ENCODE measurements at places on chromosomes 13 and 19. TPM values are rescaled to one million over a fixed set of nuclear protein-coding genes. Genes with fewer than 3 reads are reported as not detected.

DNA sequence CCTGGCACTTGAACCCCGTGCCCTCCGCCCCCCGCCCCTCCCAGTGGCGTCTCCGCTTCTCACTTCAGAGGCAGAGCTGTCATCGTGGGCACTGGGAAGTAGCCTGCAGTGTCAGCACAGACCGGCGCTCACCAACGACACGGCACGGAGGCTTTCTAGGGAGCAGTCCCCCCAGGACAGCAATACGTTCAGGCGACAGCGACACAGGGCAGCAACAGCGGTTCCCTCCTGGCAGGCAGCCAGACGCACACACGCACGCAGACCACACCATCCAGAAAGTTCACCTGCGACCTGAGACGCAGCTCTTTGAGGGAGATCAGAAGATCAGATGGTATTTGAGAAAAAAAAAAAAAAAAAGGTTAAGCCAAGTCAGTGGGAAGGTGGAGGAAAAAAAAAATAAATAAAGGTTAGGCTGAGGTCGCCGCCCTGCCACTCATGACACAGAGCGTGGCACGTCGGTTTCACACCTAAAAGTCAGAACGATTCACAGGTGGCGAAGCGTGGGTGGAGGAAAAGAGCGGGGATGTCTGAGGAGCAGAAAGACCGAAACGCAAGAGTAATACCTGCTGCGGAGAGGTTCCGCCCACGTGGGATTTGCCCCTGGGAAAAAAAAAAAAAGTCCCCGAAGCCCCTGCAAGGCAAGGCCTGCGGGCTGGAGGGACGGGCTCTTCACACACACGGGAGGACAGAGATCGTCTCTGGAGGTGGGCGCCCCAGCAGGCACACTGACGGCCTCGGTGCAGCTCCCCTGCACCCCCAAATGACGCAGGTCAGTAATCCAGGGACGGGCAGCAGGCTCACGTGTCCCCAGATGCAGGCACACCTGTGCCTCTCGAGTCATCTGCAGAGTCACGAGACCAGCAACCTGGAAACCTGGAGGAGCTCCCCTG, 94.5 kb downstream of the GNG7 start:
- no peak for DNase-seq

The CCDC169 gene
- 0.69 TPM for total RNA-seq

GRCh38 chr13:79560954-79561353, 80.0 kb downstream of the NDFIP2 start:
- peak; percentile 55 for DNase-seq

DNA sequence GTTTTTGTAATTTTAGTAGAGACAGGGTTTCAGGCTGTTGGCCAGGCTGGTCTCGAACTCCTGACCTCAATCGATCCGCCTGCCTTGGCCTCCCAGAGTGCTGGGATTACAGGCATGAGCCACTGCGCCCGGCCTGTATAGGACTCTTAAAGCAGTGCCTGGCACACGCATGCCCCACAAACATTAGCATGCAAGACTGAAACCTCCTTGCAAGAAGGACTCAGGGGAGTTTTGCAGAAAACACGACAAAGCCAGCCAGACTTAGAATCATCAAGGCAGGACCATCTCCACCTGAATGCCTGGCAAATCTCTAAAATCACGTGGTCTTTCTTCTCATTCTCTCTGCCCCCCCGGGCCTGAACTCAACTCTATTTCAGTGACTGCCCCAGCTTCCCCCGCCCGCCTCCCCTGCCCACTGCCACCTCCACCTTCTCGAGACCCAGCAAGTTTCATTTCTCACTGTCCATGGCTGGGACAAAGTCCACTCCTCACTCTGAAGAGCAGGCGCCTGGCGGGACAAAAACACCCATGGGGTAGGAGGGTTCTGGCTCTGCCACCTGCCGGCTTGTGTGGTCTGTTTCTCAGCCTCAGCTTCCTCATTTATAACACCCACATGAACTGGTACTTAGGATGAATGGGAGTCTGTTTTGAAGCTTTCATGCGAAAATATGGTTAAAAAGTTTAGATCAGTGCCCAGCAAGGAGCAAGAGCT, 2.4 kb downstream of the TICAM1 start:
- DNase-seq, result no peak

DNA sequence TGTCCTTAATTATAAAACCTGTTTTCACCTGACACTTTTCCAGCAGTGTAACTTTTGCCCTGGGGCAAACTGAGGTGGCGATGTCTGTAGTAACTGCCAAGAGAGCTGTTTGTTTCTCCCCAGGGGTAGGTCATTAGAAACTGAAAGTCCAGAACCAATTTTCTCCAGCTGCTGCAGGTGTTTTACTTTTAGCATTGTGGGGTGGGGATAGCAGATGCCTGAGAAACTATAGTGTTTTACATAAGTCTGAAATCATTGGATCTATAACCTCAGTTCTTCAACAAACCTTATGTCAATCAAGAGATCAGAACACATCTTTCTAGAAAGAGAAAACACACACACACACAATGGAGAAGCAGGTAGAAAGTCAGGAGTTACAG, 92.7 kb downstream of the LHFPL6 start:
- no peak for DNase-seq

- DNase-seq, result no peak
These were observed 2.3 kb upstream of the DOCK6 start for GRCh38 chr19:11264452-11265176.

DNA sequence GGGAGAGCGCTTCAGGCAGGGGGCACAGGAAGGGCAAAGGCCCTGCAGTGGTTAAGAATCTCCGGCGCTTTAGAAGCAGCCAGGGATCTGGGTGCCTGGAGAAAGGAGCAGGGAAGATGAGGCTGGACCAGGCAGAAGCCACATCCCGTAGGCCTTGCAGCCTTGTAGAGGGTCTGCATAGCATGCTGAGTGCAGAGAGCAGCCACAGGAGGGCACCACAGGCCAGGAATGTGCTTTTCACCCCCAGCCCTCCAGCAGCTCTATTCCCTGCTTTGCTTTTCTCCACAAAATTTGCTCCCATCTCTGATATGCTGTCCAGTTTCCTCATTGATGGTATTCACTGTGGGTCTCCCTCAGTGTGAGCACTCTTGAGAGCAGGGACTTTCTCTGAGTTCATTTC, 5.7 kb downstream of the WDR62 start:
- DNase-seq, result peak; percentile 42

GRCh38 chr13:108223687-108224503, 5.7 kb downstream of the ABHD13 start:
- DNase-seq, result no peak

DNA sequence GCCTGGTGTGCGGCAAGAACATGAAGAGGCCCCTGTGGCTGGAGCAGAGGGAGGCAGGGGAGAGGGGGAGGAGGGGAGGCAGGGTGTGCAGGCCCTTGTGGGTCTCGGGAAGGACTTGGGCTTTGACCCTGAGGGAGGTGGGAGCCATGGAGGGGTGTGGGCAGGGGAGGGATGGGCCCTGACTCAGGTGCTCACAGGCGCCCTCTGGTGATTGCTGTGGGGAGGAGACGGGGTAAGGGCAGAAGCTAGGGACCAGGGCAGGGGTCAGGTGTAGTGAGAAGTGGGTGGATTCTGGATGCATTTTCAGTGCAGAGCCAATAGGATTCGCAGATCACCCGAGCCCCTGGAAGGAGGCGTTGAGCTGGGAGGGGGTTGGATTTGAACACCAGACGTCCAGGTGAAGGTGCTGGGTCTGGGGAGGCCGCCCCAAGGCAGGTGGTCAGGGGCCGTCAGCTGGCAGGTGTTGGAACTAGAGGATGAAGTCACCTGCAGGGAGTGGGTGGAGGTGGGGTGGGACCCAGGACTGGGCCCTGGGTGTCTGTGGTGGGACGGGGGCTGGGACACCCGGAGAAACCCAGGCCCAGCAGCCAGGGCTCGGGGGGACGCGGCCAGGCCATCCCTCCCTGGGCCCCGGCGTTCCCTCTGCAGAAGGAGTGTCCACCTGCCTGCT, 185.4 kb downstream of the KDM4B start:
- DNase-seq, result peak; percentile 39

- DNase-seq, result no peak
These were observed 800 bp downstream of the ELL start for GRCh38 chr19:18520848-18521691.

The ZNF441 gene
- total RNA-seq, result 8.0 TPM

GRCh38 chr13:93800342-93800741, 573.7 kb downstream of the GPC6 start:
- no peak for DNase-seq

GRCh38 chr19:29018542-29018941, 194.4 kb downstream of the UQCRFS1 start:
- no peak for DNase-seq

The C19orf33 gene
- 169 TPM for total RNA-seq

GRCh38 chr19:27776524-27776923, 1436.4 kb downstream of the UQCRFS1 start:
- DNase-seq, result no peak

GRCh38 chr13:49498206-49498605, 2.5 kb downstream of the PHF11 start:
- no peak for DNase-seq

- no peak for DNase-seq
These were observed 40.4 kb downstream of the LRCH1 start for GRCh38 chr13:46593398-46593797.

DNA sequence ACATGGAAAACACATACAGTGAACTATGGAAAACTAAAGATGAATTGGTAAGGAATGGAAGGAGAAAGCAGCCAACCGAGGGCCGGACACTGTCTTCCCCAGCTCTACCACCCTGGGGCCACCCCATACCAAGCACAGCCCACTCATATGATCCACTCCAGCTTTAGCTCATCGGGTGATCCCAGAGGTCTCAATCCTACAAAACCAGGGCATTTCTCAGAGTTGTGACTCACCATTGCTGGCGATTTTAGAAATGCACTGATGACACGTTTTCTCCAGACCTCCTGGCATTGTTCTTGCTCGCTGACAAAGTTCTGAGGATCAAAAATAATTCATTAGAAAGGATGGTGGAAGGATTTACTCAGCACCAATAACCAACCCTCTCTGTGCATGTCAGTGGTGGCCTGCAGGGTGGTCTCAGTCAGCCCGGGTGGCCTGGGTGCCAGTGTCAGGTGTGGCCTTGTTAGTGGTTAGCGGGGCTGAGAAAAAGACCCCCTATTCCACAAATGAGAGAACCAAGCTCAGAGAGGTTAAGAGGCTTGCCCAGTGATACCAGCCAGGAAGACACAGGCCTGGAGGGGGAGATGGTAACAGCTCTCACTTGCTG, 6.6 kb downstream of the TMEM272 start:
- peak; percentile 16 for DNase-seq

The VSTM2B gene
- not detected for total RNA-seq

GRCh38 chr13:112102243-112102642, 35.3 kb downstream of the SOX1 start:
- peak; percentile 6 for DNase-seq

DNA sequence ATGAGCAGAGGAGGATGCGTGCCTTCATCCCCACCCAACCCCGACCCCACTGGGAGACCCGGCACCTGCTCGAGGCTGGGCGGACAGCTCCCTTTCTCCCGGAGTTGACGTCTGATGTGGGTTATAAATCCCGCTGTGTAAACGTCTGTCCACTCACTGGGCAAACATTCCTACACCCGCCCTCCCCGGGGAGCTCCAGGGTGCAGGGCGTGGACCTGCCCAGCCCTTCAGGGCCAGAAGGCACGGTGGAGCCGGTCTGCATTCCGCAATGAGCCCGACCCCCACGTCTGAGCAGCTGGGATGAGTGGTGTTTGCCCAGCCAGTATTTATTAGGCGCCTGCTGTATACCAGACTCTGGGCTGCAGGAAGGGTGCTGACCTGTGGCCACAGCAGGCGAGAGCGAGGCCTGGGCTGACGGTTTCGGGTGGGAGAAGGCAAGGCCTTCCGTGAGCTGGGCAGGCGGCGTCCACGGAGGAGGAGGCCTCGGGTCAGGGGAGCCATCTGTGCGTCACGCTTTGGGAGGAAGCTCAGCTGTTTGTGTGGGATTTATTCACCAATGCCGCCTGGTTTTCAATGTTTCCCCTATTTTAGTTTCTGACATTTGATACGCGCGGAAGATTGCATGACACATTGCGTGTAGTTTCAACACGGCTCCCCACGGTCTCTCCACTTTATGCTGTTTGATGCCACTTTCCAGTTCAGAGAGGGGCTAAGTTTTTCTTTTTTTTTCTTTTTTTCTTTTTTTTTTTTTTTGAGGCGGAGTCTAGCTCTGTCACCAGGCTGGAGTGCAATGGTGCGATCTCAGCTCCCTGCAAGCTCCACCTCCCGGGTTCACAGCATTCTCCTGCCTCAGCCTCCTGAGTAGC, 2.0 kb downstream of the MISP start:
- DNase-seq, result peak; percentile 94

- peak; percentile 77 for DNase-seq
These were observed 182.1 kb downstream of the RFC3 start for GRCh38 chr13:33999811-34000605.

The PLPP2 gene
- not detected for total RNA-seq

GRCh38 chr13:25901460-25902376, 150.1 kb downstream of the SHISA2 start:
- peak; percentile 96 for DNase-seq

- DNase-seq, result peak; percentile 16
These were observed at the start of gene HS6ST3 for GRCh38 chr13:96089749-96090239. TSS of gene HS6ST3 (plus strand) at chr13:96090107.

Measured in PC-3 (cell line).